ENCODE measurements at places on chromosomes 6 and 20. TPM values are rescaled to one million over a fixed set of nuclear protein-coding genes. Genes with fewer than 3 reads are reported as not detected.

ADGB gene
- not detected for total RNA-seq

GRCh38 chr20:53157443-53158408, 185.6 kb downstream of the TSHZ2 start:
- no peak for DNase-seq

- no peak for DNase-seq
Observed at GRCh38 chr20:47659904-47660601, 125.2 kb downstream of the SULF2 start.

DNA sequence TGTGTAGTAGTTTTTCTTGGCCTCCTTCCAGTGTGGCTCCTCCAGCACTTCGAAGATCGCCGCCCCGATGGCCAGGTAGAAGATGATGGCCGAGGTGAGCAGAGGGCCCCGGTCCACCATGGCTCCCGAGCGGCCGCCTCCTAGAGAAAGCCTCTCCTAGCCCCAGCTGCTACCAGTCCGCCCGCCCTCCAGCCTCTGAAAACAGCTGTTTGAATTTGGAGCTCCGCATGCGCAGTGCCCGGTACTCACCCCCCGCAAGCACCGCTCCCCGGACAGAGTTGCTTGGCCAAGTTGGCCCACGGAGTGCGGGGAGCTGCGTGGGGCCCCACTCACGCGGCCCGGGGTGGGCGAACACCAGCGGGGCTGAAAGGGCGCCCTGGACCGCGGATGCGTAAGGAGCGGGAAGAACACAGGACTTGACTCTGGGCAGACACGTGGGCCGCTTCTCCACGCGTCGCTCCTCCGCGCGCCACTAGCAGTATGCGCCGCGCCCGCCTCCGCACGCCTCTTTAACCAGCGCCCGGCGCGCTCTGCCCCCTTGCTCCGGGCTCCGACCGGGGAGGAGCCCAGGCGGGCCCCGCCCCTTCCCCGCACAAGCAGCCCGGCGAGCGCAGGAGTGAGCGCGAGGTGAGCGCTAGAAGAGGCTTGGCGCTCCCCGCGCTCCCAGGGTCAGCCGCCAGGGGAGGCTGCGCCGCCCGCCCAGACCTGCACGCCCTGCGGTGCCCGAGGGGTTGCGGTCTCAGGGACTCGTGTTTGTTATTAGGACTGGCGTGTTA, at the start of gene KCNK5:
Gene KCNK5, minus strand, starts transcription at position 484 of the 776 bp plus-strand sequence. Its CDS starts 364 bp downstream, at position 120.
- DNase-seq = peak; percentile 6

ZSCAN23 gene
- 4.8 TPM for total RNA-seq

EEF1E1 gene
- 44.5 TPM for total RNA-seq

GRCh38 chr20:49899541-49900383, 15.6 kb downstream of the SPATA2 start:
- no peak for DNase-seq

PDE10A gene
- total RNA-seq = 7.4 TPM

DNA sequence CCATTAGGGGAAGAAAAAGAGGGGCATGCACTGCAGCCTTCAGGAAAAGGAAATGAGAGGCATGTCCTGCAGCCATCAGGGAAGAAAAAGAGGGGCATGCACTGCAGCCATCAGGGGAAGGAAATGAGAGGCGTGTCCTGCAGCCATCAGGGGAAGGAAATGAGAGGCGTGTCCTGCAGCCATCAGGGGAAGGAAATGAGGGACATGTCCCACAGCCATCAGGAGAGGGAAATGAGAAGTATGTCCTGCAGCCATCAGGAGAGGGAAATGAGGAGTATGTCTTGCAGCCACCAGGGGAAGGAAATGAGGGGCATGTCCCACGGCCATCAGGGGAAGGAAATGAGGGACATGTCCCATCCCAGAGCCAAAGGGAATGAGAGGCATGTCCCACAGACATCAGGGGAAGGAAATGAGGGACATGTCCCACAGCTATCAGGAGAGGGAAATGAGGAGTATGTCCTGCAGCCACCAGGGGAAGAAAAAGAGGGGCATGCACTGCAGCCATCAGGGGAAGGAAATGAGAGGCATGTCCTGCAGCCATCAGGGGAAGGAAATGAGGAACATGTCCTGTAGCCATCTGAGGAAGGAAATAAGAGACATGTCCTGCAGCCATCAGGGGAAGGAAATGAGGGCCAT, 52.0 kb downstream of the PSMB1 start:
- no peak for DNase-seq

GRCh38 chr6:133956416-133957049, 3.5 kb downstream of the TBPL1 start:
- no peak for DNase-seq

DNA sequence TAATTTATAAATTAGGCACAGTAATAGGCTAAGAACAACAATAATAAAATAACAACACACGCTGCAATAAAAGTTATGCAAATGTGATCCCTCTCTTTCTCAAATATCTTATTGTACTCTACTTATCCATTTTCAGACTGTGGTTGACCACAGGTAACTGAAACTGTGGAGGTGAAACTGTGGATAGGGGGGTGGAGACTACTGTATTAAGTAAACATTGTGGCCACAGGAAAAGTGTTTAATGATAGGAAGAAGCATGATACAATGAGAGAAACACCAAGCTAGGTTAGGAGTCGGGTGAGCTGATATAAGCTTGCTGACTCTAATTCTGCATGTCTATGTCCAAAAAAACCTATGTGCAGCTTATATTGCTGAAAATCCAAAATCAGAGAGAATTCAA, 23.0 kb downstream of the NHLRC1 start:
- DNase-seq = peak; percentile 32

GRCh38 chr6:25107218-25107617, 171.5 kb upstream of the RIPOR2 start:
- DNase-seq = no peak

DNA sequence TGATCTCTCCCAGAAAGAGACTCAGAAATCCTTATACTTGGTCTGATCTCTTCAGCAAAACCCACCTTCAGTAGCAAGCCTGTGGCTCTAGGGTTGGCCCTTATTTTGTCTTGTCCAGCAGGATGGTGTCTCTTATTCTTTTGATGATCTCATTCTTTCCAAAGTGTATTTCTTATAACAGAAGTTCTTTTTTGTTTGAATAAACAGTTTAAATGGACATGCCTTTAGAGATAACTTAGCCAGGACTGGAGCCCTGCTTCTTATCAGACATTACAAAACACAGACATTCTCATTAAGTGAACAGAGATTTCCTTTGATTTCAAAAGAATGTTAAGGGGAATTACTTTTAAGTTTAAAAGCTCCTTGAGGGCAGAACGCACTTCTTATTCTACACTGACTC, 31.7 kb downstream of the KCNS1 start:
- DNase-seq = no peak

- peak; percentile 93 for DNase-seq
Observed at GRCh38 chr6:130453230-130453629, 87.4 kb downstream of the TMEM200A start.

MYLK2 gene
- 3.1 TPM for total RNA-seq

GRCh38 chr20:17825252-17825959, 125.6 kb downstream of the BANF2 start:
- no peak for DNase-seq

DNA sequence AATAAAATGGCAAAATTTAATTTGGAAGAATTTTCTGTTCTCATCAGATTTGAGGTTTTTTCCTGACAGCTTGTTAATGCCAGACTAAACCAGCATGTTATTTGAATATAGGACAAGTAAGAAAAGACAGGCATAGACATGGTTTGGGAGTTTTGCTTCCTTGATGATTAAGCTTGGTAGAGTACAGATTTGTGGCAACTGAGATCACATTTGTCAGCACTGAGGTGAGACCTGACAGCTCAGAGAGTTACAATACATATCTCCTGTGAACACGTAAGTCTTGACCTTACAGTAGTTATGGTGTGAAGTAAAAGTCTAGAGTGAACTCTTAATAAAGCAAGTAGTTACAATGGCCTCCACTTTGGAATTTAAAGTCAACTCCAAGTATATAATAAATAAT, 34.5 kb downstream of the CENPW start:
- DNase-seq = no peak

DPPA5 gene
- not detected for total RNA-seq

TMC2 gene
- total RNA-seq = not detected

DNA sequence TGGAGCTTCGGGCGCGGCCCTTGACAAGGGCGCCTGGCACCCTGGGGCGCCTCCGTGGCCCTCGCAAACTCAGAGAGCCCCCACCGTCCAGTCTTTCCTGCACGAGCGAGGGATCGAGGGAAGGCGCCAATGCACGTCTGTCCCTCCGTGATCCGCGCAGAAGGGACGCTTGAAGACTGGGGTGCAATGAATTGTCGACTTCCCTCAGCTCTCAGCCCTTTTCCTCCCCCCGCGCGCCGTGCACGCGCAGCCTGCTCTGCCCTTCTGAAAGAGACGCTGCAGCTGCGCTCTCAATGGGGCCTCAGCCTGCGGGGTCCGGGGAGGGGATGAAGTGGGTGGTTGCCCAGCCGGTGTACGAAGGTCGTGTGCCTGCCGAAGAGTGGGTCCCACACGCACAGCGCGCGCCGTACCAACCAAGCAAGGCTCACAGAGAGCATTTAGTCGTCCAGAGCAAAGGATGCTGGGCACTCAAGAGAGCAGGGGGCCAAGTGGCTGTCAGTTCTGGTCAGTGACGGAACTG, 5.5 kb upstream of the SOX4 start:
- DNase-seq = peak; percentile 66

DNA sequence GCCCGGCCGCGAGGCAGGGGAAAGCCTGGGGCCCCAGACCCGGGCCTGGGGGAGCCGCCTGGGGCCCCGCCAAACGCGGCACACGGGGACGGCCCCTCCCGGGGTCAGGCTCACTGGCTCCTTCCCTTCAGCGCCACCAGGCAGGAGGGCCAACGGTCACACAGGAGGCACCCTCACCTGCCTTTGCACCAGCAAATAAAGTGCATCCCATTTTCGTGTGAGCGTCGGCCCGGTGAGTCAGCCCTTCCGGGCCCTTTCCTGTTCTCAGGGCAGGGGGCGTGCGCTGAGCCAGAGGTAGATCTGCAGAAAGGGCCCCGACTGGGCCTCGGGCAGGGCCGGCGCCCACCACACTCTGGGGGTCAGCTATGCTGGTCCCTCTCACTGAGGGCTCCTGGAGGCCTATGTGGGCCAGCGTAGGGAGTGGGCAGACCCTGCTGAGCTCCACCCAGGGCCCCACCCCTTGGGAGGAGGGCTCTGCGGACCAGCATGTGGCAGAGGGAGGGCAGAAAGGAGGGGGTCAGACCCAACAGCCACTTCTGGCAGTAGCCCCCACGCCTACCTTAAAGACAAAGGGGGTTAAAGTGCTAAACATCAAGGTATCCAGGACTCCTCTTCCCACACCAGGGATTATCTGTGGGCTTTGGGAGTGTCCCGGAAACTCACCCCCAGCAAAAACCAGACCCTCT, 931 bp upstream of the UCKL1 start:
- peak; percentile 47 for DNase-seq

DNA sequence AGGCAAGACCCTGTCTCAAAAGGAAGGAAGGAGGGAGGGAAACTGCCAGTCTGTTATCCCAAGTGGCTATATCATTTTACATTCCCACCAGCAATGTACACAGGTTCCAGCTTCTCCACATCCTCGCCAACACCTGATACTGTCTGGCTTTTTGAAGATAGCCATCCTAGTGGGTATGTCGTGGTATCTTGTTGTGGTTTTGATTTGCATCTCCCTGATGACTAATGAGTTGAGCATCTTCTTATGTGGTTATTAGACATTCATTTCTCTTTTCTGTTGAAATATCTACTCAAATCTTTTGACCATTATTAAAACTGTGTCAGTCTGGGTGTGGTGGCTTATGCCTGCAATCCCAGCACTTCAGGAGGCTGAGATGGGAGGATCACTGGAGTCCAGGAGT, 47.9 kb upstream of the ARID1B start:
- peak; percentile 84 for DNase-seq

KIAA1755 gene
- 1.1 TPM for total RNA-seq

DNA sequence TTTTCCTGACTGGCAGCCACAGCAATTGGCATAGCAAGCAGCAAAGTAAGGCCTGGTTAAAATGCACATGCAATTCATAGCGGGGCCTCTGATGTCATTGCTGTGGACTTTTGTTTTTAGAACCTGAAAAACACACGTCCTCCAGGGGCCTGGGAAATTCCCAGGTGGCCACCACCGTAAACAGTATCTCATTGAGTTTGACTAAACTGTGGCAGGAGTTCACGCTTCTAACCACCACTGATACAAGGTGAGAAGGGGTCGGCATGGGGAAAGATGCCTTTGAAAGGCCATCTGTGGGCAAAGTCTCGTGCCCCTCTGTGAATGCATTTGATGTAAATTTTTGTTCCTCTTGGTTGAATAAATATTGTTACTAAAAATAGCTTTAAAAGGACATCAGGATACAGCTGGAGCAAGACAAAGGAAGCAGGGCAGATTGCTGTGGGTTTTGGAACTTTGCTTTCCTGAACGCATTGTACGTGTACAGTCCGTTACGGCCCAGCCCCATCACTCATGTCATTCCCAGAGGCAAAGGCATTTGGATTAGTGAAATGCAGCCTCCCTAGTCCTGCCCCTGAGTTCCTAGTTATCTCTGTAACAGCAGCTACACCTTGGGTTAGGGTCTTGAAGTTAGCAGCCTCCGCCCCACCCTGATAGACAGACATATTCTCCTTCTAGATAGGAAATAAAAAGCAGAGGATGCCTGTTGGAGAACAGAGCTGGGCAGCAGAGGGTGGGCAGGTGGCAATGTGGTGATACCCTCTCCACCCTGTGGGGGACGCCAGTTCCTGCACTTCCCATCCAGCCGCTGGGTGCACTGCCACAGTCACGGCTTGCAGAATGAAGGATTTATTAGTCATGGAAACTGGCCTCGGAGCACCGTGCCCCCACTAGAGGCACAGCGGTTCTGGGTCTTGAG, 80.3 kb downstream of the ZDHHC14 start:
- peak; percentile 60 for DNase-seq

CGA gene
- 2.0 TPM for total RNA-seq

DNA sequence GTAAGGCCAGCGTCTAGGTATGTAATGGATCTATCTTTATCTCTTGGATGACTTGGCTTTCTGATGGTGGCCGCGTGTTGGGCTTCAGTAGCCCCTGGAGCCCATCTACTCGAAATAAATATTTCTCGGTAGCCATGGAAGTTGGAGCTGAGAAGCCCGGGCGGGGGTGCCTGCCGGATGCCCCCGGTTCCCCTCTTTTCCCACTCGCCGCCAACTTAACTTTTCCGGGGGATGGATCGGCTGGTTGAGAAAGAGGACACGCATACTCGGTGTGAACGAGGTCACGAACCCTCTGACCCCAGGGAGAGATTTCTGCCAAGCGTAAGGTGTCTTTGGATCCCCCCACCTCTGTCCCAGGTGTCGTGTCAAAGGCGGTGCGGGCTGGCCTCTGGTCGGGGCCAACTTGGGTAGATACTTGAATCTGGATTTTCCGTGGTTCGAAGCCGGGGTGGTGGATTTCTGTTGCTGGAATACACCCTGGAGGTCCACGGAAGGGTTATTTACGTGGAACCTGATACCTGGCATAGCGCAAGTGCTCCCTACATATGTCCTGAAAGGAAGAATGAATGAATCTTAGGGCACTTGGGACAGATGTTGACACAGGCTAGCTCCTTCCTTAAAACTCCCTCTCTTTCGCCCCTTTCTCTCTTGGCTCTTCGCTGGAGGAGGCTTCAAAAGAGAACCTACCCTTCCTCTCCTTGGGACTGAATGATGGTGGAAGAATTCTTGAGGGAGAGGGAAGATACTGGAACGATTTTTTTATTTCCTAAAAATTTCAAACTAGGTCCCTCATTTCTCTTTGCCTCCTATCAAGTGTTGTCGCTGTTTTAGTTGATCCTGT, 996 bp downstream of the DOK5 start:
- DNase-seq = no peak

HLA-DQB1 gene
- 3.7 TPM for total RNA-seq
